ENCODE measurements at places on chromosomes 5 and 9.

DNA sequence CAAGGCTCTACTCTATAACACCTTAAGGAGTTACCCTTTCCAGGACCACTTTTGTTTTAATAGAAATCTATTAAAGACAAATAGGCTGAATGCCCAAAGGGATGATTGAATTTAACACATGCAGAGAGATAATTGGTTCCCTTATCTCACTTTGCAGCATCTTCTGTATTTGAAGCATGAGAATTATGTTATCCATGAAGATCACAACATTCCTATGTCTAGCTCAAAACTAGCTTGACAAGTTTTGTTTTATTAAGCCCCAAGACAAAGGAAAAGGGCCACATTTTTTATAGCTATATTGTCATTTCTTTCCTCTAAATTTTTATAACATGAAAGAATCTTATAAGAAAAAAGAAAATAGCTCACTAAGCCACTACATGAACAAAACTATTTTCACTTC, 57.9 kb upstream of the FTMT start:
- DNase-seq, result no peak

DNA sequence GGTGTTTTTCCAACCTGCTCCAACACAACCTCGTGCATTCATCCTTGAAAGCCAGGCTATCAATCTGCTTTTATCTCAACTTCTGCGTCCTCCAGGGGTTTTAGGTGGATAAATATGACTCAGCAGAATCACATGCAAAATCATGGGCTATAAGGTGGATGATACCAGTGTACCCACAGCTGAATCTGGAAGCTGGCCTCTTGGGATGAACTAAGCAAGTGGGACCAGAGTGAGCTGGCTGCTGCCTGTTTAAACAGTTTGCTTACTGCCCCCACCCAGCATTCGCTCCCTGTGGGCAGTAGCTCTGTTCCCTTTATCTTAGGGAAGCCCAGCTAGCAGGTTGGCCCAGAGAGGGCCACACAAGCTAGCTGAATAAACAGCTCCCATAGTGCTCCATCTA, 194.0 kb downstream of the CRB2 start:
- no peak for DNase-seq

DNA sequence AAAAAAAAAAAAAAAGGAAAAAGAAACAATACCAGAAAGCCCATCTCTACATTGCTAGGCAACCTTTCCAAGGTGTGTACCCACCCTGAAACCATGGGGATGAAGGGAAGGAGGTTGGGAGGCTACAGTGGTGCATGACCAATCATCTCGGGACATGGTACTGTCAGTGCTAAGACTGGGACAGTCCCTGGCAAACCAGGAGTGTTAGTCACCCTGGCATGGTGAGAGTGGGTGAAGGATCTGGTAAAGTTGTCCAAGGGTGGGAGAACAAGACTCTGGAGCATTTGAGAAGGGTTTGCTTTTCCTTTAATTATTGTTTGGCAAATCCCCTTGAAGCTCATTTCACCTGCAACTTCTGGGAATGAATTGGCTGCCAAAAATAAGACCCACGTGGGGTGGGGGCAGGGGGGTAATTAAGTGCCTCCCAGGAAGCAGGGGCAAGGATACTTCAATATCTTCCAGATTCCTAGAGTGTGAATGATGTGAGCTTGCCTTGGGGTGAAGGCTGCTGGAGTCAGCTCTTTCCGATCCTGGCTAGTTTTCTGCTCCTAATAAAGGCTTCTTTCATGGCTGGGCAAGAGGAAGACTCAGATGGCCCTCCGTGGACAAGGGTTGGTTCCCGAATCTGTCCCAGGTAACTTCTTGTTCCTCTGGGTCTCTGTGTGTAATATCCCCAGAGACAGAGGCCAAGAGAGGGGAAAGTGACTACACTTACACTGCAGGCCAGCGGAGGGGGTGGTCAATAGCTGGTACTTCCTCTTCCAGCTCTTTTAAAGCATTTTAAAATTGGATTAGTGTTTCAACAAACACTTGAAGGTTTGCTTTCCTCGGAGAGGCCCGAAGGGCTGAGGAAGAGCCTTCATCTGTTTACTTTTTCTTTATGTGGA, 61.6 kb upstream of the SPRY4 start:
- no peak for DNase-seq

- DNase-seq, result no peak
Measured at GRCh38 chr9:131422241-131422792, 28.4 kb downstream of the PRRC2B start.

DNA sequence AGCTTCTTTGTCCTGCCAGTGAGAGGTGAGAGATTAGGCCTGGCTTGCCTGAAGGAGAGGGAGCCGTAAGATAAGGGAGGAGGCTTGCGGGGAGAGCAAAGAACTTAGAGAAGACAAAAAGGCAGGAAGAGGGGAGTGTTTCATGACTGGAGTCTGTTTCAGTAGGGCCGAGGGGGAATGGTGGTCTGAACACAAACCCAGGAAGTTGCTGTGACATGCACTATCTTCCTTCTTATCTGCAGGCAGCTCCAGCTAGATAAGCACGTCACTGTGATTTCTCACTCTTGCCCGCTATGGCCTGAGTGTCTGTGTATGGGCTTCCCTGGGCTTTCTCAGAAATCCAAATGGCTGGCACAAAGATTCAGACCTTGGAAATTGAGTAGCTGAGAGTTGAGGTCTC, 307.5 kb upstream of the CLINT1 start:
- no peak for DNase-seq

- no peak for DNase-seq
Measured at GRCh38 chr5:143168171-143168741, 235.2 kb downstream of the NR3C1 start.

DNA sequence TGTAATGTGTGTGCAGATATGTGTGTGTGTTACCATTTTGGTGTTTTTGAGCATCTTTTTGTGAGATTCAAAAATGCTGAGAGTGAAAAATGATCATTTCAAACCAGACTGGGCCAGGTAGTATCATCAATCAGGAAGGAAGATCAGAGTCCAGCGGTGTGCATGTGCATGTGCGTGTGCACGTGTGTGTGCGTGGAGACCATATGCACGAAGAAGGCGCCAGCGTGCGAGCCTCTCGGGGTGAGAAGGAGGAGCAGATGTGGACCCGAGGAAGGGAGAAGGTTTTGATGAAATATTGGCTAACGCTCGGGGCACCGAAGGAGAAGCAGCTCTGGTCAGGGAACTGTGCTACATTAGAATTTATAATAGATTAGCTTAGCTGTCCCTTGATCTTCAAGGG, 516.4 kb downstream of the CCDC171 start:
- DNase-seq, result no peak

DNA sequence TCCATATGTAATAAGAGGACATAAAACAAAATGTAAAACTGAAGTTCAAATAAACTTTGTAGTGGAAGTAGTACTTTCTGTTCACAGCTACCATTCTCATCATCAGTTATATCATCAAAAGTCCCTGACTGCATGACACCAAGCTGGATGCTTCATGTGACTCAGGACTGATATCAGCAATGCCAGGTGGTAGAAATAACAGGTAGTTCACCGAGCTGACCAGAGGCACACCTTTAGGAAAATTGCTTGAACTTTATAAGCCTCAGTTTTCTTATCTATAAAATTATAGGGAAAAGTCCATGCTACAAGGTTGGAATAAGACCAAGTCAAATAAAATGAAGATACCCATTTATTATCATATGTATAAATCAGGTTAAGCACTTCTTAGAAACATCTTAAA, 124.9 kb upstream of the PTGER4 start:
- DNase-seq, result no peak

- no peak for DNase-seq
Measured at GRCh38 chr5:178069909-178070308, 43.4 kb upstream of the N4BP3 start.

DNA sequence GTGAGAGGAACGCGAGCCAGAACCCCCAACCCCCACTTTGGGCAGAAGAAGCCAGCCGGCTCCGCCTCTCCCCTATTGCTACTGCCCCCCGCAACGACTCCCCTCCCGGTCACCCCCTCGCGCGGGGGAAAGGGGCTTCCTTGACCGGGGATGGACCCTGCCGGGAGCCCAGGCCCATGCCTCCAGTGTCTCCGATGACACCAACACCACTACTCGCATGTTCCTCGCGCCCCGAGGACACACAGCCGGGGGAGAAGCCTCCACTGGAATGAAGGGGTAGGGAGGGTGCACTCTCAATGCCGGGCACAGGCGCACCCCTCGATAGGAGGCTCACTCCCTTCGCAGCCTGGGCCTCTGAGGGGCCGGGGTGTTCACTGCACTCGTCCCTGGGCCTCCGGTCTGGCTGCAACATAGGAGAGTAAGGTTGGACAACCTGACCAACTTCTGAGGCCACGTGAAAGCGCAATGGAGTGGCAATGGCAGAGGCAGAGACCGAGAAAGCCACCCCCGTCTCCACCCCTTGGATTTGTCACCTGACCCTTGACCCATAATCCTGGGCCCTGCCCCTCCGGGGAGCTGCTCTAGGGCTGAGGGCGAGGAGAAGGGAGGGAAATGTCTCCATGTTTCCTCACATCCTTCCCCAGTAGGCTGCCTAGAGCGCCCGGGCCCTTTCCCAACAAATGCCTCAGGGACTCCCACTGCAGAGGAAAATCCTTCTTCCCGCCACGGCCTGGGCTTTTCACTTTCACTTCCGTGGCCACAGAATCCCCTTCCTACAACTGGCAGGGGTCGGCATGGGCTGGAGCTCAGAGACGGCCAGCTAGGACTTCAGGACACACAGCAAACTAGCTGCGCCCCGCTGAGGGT, 1.1 kb upstream of the CNTFR start:
- no peak for DNase-seq

DNA sequence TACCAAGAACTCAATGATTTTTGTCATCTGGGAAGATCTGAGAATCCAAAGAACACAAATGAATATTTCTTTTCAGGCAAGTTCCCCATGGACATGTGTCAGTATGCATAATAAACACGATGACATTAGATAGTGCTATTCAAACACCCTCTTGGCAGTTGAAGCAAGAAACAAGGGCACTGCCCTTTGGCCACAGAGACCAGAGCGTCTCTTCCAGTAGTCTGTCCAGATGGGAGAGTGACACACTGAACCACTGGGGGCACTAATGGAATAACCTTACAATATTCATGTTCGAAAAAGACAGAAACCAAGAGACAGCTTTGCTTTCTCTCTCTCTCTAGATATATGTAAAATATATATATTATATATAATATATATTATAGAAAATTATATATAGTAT, 301.9 kb downstream of the CTNND2 start:
- DNase-seq, result no peak

GRCh38 chr9:128098297-128099230, 29.0 kb downstream of the PTGES2 start:
- peak; percentile 94 for DNase-seq

DNA sequence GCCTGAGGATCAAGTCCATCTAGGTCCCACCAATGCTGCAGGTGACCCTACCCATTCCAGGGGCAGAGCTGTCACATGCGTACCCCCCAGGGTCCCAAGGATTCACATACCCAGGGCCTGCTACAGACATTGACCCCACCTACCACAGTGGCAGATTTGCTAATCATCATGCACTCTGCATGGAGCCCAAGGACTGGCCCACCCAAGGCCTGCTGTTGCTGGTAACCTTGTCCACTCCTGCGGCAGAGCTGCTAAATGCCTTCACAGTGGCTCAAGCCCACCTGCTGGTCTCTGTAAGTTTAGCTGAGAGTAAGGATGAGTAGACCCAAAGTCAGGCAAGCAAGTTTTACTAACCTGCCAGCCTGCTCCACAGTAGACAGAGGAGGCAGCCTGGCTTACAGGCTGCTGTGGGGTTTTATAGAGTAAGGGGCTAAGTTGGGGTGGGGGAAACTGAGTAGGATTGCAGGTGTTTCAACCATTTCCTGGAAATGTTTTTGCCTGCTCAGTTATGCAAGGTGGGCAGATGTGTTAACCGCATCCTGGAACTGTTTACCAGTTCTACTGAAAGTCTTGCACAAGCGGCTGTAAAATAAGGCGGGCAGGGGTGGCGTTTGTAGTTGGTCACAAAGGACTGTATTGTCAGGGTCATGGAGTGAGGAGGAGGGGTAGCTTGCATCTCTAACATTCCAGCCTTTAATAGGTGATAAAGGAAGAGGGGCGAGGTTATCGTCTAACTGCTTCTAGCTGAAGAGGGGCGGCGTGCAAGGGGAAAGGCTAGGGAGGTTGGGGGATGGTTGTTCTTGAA, 2163.5 kb upstream of the WWC1 start:
- no peak for DNase-seq

DNA sequence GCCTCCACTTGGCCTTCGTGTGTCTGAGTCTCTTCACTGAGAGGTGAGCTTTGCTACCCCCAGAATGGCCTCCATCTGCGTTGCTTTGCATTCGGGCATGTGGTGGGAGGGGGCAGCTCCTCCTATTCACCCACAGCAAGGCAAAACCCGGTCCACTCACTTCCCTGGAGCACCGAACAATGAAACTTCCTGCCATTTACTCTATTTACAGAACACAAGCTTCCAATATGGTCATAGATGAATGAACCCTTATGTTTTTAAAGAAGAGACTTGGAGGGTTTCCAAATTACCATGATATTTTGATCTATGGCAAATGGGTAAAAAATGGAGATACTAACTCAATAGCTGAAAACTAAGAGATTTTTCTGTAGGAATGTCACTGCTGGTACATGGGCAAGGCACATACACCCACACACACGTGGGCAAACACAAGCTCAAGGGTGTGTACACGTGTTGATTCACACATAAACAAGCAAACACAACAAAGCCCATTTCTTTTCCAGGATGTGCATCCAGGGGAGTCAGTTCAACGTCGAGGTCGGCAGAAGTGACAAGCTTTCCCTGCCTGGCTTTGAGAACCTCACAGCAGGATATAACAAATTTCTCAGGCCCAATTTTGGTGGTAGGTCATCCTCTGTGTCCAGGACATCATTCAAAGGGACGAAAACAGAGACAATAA, 5.2 kb downstream of the GABRP start:
- no peak for DNase-seq

GRCh38 chr5:119316086-119316485, 39.7 kb upstream of the TNFAIP8 start:
- DNase-seq, result no peak

DNA sequence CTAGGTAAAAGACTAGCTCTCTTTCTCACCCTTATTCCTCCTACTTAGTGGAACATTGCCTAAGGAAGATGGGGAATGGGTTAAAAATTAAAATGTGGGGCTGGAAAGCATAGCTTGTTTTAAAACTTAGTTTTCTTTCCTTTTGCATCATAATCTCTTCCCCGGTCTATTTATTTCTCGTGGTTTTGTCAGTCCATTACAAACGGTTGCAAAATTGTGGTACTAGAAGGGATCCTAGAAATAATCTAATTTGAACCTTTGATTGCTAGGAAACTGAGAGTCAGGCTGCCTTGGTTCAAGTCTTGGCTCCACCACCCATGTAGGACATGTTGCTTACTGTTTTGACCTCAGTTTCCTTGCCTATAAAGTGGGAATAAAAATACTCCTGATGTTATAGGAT, 1.3 kb downstream of the IL31RA start:
- DNase-seq, result no peak

- no peak for DNase-seq
Measured at GRCh38 chr9:124818431-124819281, 34.6 kb upstream of the WDR38 start.

DNA sequence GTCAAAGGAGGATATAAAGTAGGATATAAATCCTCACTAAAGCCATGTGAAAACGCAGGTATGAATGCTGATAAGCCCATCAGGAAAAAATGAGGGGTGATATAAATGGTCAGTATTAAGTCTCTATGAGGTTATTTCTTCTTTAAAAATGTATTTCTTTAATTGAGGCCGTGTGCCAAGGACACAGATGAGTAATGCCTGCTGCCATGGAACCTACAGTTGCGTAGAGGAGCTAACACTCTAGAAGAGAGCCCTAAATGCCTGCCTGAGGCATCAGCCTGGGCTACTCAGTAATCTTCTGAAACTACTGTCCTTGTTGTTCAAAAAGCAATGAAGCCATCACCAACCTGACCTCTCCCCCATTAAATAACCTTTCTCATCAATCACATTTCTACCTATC, 84.9 kb downstream of the KLHL3 start:
- no peak for DNase-seq

All from osteocyte (in vitro differentiated cells).